BJ (cell line): ENCODE measurements at places on chromosomes 12 and 14.

GRCh38 chr12:76628745-76629144 is 69.2 kb upstream of the OSBPL8 start:
- no peak for DNase-seq

GRCh38 chr14:104181761-104182530 is 43.6 kb downstream of the KIF26A start:
- no peak for DNase-seq

GRCh38 chr14:81219759-81220579 is 790 bp downstream of the GTF2A1 start:
- DNase-seq, result no peak

GRCh38 chr14:72341237-72341636 is 409.0 kb downstream of the RGS6 start:
- DNase-seq, result no peak

GRCh38 chr14:74913986-74914573 is 9.0 kb downstream of the RPS6KL1 start:
- DNase-seq, result no peak

GRCh38 chr12:122062832-122063693 is 15.5 kb upstream of the MLXIP start:
- no peak for DNase-seq

DNA sequence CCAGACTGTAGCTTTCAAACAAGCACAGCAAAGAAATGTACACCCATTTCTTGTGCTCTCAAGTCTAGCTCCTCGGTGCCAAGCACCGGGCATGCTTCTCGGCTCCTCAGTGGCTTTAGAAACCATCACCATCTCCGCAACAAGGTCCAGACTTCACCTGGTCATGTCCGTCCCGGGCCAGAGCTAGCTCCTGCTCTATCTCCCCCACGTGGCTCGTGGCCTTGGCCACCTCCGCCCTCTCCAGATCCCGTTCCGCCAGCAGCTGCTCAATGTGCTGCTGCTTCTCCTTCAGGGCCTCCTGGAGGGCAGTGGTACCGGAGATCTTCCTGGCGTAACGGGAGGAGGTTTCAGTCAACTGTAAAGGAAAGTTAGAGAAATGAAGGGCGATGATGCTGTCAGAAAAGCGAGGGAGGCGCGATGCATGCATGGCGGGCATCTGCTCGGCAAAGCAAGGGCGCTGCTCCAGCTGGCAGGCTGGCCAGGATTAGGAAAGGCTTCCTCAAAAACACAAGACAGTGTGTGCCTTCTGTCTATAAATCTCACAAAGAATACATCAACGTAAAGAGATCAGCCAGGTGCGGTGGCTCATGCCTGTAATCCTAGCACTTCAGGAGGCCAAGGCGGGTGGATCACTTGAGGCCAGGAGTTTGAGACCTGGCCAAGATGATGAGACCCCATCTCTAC is 67.4 kb downstream of the CLIP1 start:
- no peak for DNase-seq

DNA sequence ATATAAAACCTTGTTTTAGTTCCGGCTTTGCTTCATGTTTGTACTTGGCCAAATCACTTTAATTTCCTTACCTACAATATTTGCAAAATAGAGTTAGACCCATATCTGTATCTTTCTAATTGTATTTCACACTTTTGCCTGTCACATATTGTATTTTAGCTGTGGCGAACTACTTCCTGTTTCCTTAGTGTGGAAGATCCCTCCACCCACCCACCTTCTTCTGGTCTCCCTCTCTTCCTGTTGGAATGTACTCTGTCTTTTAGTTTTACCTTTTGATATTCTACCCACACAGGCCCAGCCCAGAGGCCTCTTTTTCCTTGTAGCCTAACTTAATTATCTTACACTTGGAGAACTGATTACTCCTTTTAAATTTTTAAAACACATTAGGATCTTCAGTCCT is 78.2 kb downstream of the SCN8A start:
- no peak for DNase-seq

DNA sequence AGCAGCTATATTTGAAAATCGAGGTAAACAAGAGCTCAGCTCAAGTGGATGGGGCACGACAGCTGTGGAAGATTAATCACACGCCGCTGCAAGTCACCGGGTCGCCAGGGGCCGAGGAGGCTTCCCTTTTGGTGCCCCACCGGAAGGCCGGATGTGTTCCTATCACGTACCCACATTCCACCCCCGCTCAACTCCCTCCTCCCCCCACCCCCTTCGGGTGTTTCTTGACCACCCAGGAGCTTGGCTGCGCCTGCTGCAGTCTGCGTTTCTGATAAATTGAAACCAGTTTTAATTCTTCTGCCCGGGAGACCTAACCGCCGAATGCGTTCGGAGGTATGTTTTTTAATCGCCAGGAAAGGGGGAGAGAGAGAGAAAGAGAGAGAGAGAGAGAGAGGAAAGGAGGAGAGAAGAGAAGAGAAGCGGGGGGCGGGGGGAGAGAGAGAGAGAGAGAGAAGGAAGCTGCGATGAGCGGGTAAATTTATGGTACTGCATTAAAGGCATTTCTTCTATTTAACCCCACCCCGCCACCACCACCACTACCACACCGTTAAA is 1.8 kb downstream of the SLC8A3 start:
- DNase-seq, result no peak

DNA sequence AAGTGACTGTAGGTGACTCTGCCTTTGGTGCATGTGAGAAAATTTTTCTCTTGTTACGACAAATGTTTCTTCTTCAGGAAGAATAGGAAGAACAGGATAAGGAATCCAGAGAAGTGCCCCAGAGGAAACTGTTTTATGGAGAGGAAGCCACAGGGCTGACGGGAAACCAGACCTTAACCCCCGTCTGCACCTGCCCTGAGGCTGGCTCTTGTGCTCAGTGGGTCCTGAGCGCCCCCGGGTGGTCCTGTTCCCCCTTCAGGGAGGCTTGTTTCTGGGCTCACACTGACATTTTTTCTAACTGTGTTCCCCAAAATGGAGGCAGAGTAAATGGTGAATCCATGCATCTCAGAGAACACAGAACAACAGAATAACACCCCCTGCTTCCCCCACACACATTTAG is 691.8 kb downstream of the TMEM121 start:
- no peak for DNase-seq

- DNase-seq, result no peak
Measured at GRCh38 chr12:23611320-23611719, 338.1 kb downstream of the SOX5 start.

GRCh38 chr12:131928080-131928710 is 881 bp upstream of the PUS1 start:
- no peak for DNase-seq
